ENCODE measurements at places on chromosomes 11 and 22. TPM values are rescaled to one million over a fixed set of nuclear protein-coding genes. Genes with fewer than 3 reads are reported as not detected.
A peak's percentile ranks its signal among the peaks of the same experiment; 100 is the strongest.

DNA sequence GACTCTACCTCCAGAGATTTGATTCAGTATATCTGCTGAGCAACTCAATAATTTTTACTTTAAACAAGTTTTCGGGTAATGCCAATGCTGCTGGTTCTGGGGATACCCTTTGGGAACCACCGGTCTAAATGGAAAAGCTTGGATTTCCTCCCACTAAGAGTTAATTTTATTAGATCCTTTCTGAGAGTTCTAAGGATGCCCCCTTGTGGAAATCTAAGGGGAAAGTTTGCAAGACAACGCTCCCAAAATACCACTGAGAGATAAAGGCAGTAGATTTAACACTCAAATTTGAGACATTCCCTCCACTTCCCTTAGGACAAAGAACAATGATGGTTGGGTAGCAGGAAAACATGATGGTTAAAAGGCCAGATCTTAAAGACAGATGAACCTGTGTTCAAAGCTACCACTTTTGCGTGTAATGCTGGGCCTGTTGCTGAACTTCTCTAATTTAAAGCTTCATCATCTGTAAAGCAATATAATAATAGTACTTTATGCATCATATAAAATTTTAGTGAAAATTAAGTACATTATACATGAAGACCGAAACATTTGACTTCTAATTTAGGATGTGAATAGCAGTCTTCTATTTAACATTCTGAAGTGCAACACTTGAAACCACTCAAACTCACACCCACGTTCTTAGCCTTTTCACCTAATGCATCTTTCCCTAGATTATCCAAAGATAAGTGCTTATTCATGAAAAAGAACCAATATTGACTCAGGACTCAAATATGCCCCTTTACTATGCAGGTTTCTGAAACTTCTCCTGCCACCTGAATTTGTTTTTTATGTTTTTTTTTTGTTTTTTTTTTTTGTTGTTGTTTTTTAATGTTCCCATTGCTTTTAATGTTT is 110.1 kb upstream of the LUZP2 start:
- H3K4me3 ChIP-seq: no peak overlapping the region
- no peak overlapping the region for H3K27ac ChIP-seq
- H3K27me3 ChIP-seq: no peaks in the 10 kb centered on the region
- H3K4me1 ChIP-seq: no peaks in the 10 kb centered on the region

DNA sequence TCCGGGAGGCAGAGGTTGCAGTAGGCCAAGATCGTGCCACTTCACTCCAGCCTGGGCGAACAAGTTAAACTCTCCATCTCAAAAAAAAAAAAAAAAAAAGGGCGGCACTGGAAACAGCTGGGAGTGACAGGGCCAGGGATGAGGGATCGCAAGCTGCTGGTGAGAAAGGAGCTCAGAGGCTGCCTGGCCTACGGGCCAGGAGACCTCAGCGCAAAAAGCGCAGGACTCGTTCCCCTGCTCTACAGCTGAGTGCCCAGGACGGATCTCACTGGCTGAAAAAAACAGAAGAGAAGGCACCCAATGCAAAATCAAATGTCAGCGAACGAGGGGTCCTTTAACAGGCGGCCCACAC is 650 bp upstream of the NUP50 start:
- peak overlapping the region; percentile 97 for H3K4me3 ChIP-seq
- peaks cover 20% of the 10 kb centered on the region for H3K36me3 ChIP-seq
- peak overlapping the region; percentile 90 for H3K27ac ChIP-seq
- no peaks in the 10 kb centered on the region for H3K27me3 ChIP-seq
- peaks cover 38% of the 10 kb centered on the region for H3K4me1 ChIP-seq

- H3K4me3 ChIP-seq: no peak overlapping the region
- peaks cover 11% of the 10 kb centered on the region for H3K27me3 ChIP-seq
- no peak for DNase-seq
- no peaks in the 10 kb centered on the region for H3K36me3 ChIP-seq
- H3K4me1 ChIP-seq: no peaks in the 10 kb centered on the region
Observed at GRCh38 chr11:19664886-19665548, 47.6 kb upstream of the NAV2 start.

GRCh38 chr22:24507716-24508115 is 12.6 kb downstream of the UPB1 start:
- H3K27me3 ChIP-seq: no peaks in the 10 kb centered on the region
- no peaks in the 10 kb centered on the region for H3K36me3 ChIP-seq
- peaks cover 64% of the 10 kb centered on the region for H3K4me1 ChIP-seq
- peak overlapping the region; percentile 35 for H3K27ac ChIP-seq
- no peak for DNase-seq

DNA sequence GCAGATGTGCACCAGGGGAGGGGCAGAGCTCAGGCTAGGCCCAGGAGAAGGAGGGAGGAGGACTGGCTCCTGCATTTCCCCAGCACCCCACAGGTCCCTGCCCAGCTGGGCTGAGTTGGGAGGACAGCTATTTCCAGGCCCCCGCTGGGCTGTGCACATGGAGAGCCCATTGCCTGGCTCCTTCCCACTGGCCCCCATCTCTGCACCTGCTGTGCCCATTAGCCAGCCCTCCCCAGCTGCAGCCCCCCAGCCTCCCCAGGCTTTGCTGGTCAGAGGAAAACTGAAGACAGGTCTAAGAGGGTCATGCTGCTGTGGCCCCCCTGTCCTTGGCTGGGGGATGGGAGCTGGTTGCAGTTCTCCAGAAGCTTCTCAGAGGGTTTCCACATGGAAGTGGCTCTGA is 81.8 kb upstream of the SHANK2 start:
- H3K4me3 ChIP-seq: no peak overlapping the region
- no peak overlapping the region for H3K27ac ChIP-seq
- peaks cover 3% of the 10 kb centered on the region for H3K27me3 ChIP-seq

- no peak for DNase-seq
- peaks cover 76% of the 10 kb centered on the region for H3K36me3 ChIP-seq
- H3K4me1 ChIP-seq: no peaks in the 10 kb centered on the region
- H3K27ac ChIP-seq: no peak overlapping the region
- no peak overlapping the region for H3K4me3 ChIP-seq
Observed at GRCh38 chr11:5666402-5666793, 18.5 kb downstream of the TRIM5 start.

DNA sequence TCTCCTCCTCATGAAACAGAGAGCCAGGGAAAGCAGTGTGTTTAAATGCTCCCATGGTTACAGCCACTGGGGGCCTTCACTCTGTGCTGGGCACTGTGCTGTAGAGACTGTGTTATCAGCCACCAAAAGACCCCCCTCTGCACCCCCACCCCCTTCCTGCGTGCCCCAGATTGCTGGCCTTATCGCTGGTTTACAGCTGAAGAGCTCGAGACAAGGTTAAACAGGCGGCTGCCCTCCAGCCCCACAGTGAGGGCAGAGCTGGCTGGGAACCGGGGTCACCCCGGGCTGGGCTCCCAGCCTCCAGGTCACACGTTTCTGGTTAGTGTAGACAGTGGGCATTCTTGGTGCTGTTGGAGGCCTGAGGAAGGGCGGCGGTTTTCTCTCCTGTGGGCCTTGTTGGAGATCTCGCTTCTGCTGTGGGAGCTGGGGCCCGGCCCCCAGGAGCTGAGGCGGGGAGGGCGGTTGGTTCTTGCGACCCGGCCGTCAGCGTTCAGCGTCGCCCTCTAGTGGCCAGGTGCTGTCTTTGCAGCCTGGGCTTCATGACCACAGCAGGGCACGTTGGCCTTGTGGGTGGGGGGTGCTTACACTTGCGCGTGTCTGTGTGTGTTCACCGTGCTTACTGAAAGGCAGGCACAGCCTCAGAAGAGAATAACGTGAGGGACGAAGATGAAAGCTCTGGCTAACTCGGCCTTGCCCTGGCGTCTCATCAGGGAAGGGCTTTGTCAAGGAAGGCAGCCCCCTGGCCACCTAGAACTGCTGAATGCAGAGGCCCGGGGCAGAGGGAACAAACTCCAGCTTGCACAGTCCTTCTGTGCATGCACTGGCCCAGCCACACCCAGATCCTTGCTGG is 40.8 kb downstream of the TBC1D22A start:
- no peaks in the 10 kb centered on the region for H3K27me3 ChIP-seq
- H3K4me3 ChIP-seq: no peak overlapping the region
- peaks cover 44% of the 10 kb centered on the region for H3K4me1 ChIP-seq
- H3K27ac ChIP-seq: peak overlapping the region; percentile 22

DNA sequence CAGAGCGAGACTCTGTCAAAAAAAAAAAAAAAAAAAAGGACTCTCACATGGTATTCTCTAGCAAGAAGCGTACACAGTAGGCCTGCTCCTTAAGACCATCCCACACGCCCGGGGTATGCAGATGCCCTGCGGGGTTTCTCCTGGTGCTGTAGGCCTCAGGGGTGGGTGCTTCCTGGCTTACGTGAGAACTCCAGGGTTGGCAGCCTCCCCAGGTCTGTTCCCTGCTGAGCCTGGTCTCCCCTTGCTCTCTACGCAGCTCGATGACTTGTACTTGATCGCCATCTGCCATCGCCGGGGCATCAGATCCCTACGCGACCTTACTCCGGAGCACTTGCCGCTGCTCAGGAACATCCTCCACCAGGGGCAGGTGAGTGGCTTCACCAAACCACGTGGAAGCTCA is 12.4 kb upstream of the ST3GAL4 start:
- DNase-seq: no peak
- no peak overlapping the region for H3K4me3 ChIP-seq
- H3K27me3 ChIP-seq: no peaks in the 10 kb centered on the region
- H3K4me1 ChIP-seq: peaks cover 2% of the 10 kb centered on the region
- H3K36me3 ChIP-seq: peaks cover 84% of the 10 kb centered on the region

GRCh38 chr11:63874511-63874910 is 35.6 kb downstream of the MARK2 start:
- no peak for DNase-seq
- peaks cover 40% of the 10 kb centered on the region for H3K36me3 ChIP-seq
- no peak overlapping the region for H3K27ac ChIP-seq
- peaks cover 58% of the 10 kb centered on the region for H3K4me1 ChIP-seq
- no peak overlapping the region for H3K4me3 ChIP-seq
- no peaks in the 10 kb centered on the region for H3K27me3 ChIP-seq

- H3K4me1 ChIP-seq: peaks cover 16% of the 10 kb centered on the region
- no peaks in the 10 kb centered on the region for H3K36me3 ChIP-seq
- H3K27ac ChIP-seq: no peak overlapping the region
- H3K4me3 ChIP-seq: no peak overlapping the region
- peaks cover 18% of the 10 kb centered on the region for H3K27me3 ChIP-seq
Observed at GRCh38 chr22:28438183-28438768, 241.4 kb downstream of the TTC28 start.

DNA sequence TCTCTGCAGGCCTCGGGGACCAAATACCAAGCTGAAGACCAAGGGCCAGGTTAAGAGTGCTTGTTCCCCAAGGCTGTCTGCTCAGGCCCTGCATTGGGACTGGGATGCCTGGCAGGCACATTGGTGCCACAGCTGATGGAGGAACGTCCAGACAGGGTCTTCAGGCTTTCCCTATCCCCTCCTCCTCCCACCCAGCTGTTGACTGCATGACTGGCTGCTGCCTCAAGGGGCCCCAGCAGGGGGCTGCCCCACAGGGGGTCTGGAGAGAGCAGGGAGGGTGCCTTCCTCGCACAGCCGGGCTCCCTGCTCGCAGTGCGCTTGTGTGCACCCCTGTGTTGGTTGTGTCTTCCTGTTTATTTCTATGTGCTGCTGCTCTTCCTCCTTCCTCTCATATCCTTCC is 9.9 kb downstream of the RCOR2 start:
- no peak overlapping the region for H3K4me3 ChIP-seq
- no peaks in the 10 kb centered on the region for H3K27me3 ChIP-seq
- H3K36me3 ChIP-seq: peaks cover 70% of the 10 kb centered on the region
- DNase-seq: no peak
- no peaks in the 10 kb centered on the region for H3K4me1 ChIP-seq
- H3K27ac ChIP-seq: no peak overlapping the region

- H3K4me3 ChIP-seq: no peak overlapping the region
- no peak for DNase-seq
- H3K27me3 ChIP-seq: no peaks in the 10 kb centered on the region
Observed at GRCh38 chr22:25554689-25555088, 9.8 kb upstream of the GRK3 start.

DNA sequence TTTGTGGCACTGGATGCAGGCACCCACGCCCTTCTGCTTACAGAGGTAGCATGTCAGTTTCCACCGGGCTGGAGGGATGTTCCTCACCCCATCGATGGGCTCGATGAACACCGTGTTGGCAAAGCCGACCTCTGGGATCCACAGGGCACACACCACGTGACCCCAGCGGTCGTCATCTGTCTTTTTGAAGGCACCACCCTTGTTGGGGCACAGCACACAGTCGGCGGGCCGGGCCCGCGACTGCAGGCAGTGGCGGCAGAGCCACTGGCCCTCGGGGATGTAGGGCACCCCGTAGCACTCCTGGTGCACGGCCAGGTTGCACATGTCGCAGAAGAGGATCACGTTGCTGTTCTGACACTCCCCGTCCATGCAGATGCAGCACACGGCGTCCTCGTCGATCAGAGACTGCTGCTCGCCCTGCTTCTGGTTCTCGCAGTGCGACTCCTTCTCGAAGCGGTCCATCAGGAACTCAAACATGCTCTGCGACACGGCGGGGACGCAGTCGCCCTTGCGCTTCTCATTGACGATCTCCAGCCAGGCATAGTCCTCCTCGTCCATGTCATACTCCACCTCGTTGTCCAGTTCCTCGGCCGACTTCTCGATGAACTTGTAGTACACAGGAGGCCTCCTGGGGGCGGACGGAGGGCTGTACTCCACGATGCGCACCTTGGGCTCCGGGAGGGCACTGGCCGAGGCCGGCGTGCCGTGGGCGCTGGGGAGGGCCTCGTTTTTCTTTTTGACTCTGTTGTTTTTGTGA is 4.2 kb downstream of the BRD1 start:
- DNase-seq: no peak
- no peaks in the 10 kb centered on the region for H3K27me3 ChIP-seq
- peaks cover 64% of the 10 kb centered on the region for H3K36me3 ChIP-seq
- no peak overlapping the region for H3K27ac ChIP-seq
- peaks cover 42% of the 10 kb centered on the region for H3K4me1 ChIP-seq

- no peak overlapping the region for H3K4me3 ChIP-seq
- H3K36me3 ChIP-seq: no peaks in the 10 kb centered on the region
- no peaks in the 10 kb centered on the region for H3K4me1 ChIP-seq
- no peaks in the 10 kb centered on the region for H3K27me3 ChIP-seq
- DNase-seq: no peak
Observed at GRCh38 chr11:110159476-110159875, 66.3 kb downstream of the ZC3H12C start.

DNA sequence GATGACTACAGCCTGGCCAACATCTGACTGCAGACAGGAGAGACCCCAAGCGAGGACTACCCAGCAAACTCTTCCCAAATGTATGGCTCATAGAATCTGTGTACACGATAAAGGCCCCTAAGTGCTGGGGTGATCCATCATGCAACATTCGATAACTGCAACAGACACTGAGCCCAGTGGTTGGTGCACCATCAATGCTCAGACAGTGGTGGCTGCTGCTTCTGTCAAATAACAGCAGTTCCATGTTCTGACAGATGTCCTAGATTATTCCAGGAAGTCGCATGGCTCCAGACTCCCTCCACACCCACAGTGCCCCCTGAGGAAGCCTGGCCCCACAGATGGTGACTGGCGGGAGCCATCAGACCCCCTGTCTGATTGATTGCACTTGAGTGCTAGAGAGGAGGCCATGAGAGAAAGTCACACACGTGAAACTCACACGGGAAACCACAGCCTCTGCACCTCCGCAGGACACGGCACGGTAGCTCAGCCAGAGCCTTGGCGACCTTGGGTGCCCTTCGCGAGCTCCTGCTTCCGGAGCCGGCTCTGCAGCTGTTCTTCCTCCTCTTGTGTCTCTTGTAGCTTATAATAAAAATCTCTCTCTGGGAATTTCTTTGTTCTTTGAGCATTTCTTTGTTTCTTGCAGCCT is 1155.9 kb downstream of the TBC1D22A start:
- no peak overlapping the region for H3K4me3 ChIP-seq
- no peak overlapping the region for H3K27ac ChIP-seq
- no peaks in the 10 kb centered on the region for H3K36me3 ChIP-seq
- DNase-seq: no peak

CARD18 gene
- not detected for total RNA-seq

C11orf86 gene
- not detected for total RNA-seq

ESAM gene
- total RNA-seq: 2.3 TPM

CD3G gene
- not detected for total RNA-seq

MUC5AC gene
- total RNA-seq: not detected

RTN4RL2 gene
- total RNA-seq: 0.24 TPM

ASCC2 gene
- 89.7 TPM for total RNA-seq

COPB1 gene
- total RNA-seq: 80.7 TPM

MN1 gene
- not detected for total RNA-seq

Measured in activated B cell treated with CpG ODN at 0.5 μM for 24 hours (primary cell).